ENCODE measurements at places on chromosomes 2 and 18.

GRCh38 chr2:54578648-54579045 lies 122.5 kb downstream of the SPTBN1 start:
- DNase-seq: no peak

DNA sequence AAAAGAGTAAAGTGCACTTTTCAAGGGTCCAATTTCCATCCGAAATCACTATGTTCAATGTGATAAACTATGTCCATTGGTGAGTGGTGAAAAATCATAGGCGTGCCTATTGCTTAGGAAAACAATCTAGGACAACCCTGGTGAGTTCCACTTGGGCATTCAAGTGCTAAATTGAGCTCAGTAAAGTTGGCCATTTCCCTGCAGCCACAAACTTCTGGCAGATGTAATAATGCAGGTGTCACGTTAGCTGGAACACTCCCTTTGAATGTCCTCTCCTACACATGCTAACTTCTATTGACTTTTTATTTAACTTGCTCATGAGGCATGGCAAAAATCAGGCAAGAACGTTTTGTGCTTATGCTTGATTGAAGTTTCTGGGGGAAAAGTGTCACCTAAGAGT lies 67.1 kb downstream of the CPS1 start:
- DNase-seq: no peak

- DNase-seq: no peak
These were observed 139.7 kb upstream of the NOSTRIN start for GRCh38 chr2:168662651-168663208.

- DNase-seq: peak; percentile 31
These were observed 100.8 kb downstream of the ASB1 start for GRCh38 chr2:238527565-238527964.

- DNase-seq: no peak
These were observed 227.6 kb upstream of the HNRNPA3 start for GRCh38 chr2:176984987-176985386.

GRCh38 chr2:26584191-26584590 lies 57.0 kb downstream of the CIB4 start:
- no peak for DNase-seq

- no peak for DNase-seq
These were observed 111.9 kb downstream of the TFCP2L1 start for GRCh38 chr2:121173112-121173511.

DNA sequence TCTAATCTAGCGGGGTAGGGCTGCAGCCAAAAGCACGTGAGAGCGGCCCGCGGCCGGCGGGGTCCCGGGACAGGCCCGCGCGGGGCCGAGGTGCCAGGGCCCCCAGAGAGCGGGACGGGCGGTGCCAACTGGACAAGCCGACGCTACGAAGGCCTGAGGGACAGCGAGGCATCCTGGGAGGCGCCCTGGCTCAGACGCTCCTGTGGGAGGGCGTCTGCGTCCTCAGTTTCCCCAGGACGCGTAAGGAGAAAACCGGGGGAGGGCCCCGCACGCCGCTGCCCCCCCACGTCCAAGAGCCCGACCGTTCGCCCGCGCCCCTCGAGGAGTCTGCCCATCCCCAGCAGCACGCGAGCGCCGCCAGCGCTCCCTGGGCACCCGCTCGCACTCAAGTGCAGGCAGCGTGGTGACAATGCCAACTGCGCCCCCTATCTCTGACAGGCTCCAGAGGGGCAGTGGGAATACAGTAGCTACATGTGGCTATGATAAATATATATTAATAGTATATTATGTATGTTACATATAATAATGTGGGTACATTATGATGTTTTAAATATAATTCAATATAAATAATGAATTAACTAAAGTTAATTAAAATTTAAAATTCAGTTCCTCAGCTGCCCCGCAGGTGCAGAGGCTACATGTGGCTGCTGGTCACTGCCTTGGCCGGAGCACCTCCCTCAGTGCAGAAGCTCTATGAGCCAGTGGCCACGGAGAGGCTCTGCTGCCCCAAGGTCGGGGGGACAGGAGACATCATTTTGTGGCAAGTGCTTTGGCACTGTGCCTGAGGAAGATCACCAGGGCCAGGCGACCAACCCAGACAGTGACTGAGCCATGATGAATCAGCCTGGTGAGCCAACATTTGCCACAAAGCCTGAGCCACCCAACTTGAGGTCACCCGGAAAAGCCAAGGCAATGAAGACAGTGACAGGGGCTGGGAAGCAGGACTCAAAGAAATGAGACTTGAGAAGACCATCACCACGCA lies 5.5 kb upstream of the SFT2D3 start:
- no peak for DNase-seq

Measured in amniotic epithelial cell (primary cell).